ENCODE measurements at places on chromosomes 1 and 21.

DNA sequence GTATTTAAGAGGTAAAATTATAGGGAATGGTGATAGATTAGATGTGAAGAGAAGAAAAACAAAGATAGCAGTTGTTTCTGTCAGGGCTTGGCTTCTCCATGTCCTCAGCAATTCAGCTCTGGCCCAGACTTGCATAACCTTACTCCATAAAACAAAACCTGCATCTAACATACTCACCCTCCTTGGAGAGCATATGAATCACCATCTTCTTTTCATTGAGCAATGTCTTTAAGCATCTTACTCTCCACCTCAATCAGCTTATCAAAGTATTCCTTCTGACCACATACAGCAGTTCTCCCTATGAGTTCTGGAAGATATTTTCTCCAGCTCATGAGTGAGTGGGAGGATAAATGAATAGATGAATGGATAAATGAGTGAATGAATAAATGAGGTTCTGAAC, 49.0 kb downstream of the RAB3B start:
- no peak for DNase-seq

- no peak for DNase-seq
These were observed at the start of gene FMN2 for GRCh38 chr1:240091614-240092300. TSS of gene FMN2 (plus strand) at chr1:240091883. CDS start at chr1:240092110, 227 bp downstream.

DNA sequence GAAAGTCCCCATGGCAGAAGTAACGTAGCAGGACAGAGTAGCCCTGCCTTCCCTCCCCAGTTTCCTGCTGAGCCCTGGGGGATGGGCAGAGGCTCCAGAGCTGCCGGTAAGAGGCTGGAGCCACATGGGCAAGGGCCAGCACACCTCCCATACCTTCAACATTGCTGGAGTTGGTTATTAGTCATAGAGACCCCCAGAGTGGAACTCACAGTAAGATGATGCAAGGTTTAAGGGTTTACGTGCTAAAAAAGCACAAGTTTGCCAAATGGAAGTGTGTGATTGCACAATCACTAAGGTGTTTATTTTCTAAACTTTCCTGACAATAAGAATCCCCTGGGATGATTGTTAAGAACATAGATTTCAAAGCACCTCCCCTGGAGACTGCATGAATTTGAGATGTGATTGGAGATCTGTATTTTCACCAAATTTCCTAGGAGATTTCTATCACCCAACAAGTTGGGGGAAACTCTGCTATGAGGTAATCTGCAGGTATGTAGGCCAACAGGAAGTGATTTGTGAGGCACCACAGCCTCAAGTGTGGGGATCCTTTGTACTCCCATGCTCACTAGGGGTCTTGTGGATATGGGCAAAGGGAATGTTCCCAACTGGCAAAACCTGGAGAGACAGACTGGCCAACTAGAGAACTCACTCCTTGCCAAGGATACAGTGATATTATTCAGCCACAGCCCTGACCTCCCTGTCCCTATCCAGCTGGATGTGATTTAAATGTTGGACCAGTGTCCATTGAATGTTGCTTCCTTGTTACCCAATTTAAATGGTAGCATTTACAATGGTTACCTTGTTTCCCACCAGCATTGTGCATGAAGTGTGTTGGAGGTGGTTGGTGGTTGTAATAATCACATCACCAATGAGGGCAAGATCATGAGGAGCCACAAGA, 37.1 kb upstream of the CSF1 start:
- DNase-seq = peak; percentile 9

GRCh38 chr1:225998560-225999226, 450 bp downstream of the SDE2 start:
- DNase-seq = no peak

DNA sequence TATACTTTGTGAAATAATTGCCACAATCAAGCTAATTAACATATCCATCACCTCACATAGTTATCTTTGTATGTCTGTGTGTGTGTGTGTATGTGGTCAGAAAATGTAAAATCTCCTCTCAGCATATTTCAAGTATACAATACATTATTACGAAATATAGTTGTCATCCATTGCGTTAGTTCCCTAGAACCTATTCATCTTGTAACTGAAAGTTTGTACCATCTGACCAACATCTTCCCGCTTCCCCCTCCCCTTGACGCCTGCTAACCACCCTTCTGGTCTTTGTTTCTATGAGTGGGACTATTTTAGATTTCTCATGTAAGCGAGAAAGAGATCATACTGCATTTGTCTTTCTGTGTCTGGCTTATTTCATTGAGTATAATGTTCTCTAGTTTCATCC, 455.3 kb downstream of the KCNT2 start:
- no peak for DNase-seq

DNA sequence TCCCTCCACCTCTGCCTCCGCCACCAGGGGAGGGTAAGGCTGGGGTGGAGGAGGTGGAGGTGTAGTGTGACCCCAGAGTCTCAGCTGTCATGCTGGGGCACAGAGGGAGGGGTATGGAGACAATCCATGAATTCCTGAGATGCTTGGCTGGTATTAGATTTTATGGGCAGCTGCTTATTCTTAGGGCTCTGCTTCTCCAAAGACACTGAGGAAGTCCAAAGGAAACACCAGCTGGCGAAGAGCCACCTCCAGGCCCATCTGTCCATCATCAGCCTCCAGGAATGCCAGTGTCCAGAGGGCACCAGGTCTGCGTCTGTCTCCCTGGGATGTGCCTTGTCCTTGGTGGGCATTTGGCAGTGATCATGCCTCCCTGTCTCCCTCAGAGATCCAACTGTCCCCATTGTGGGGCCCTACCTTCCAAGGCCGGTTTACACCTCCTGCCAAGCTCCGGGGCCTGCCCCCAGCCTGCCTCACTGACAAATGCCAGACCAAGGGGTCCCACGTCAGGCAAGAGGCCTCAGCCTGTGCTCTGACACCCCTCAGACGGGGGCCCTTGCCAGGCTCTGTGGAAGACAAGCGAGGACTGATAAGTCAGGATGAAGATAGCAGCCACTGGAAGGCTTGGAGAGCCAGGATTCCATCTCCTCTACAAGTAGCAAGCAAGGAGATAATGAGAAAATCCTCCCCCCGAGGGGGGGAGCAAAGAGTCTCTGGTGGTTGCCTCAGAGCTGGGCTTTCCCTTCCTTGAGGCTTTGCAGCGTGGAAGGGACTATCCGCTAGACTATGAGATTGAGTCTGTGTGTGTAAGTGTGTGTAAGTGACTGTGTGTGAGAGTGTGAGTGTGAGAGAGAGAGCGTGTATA, 1.6 kb downstream of the TNNI1 start:
- no peak for DNase-seq

GRCh38 chr1:205754857-205755256, 4.9 kb upstream of the NUCKS1 start:
- DNase-seq = no peak

DNA sequence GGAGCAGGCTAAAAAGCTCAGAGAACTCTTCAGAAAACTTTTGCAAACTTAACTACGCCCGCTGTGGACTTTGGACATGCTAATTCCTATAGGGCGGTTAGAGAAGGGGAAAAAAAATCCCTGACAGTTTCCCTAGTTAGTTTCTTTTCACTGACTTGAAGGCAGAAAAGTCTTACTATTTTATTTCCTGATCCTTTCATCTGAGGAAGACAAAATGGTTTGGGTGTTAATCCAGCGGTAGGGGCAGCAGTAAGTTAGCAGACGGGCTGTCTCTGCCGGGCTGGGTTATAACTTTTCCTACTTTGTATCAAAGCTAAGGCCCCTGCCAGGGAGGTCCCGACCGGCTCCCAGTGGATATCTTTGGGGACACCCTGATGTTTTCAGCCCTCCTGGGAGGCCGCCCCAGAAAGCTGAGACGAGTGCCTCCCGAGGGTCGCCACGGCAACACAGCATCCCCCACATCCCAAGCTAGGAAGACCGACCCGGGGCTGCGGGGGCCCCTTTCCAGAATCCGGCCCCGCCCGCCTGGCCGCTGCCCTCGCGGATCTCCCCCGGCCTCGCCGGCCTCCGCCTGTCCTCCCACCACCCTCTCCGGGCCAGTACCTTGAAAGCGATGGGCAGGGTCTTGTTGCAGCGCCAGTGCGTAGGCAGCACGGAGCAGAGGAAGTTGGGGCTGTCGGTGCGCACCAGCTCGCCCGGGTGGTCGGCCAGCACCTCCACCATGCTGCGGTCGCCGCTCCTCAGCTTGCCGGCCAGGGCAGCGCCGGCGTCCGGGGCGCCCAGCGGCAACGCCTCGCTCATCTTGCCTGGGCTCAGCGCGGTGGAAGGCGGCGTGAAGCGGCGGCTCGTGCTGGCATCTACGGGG, 162.6 kb downstream of the RUNX1 start:
- DNase-seq = peak; percentile 27

DNA sequence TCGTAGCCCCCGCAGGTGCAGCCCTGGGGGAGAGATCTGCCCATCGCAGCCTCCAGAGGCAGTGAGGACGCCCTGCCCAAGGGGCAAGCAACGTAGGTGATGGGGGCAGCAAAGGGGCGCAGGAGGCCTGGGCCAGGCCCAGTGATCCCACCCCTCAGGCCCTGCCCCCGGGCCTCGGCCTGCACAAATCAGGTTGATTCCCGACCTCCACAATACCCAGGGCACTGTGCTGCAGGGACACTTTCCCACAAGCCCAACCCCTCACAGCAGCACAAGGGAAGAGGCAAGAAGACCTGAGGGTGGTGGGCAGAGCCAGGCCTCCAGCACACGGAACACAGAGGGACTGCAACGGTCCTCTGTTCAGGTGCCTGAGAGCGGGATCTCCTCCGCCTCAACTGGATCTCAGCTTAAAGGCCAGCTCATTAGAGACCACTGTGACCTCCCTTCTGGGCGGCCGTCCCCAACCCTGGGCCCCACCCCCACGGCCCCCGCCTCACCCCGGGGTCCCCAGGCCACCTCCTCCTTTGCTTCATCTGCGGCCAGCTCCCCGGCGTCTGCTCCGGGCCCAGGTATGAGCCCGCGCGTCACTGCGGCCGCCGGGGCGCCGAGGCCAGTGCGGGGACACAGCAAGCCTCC, 812 bp upstream of the ARF1 start:
- DNase-seq = no peak

DNA sequence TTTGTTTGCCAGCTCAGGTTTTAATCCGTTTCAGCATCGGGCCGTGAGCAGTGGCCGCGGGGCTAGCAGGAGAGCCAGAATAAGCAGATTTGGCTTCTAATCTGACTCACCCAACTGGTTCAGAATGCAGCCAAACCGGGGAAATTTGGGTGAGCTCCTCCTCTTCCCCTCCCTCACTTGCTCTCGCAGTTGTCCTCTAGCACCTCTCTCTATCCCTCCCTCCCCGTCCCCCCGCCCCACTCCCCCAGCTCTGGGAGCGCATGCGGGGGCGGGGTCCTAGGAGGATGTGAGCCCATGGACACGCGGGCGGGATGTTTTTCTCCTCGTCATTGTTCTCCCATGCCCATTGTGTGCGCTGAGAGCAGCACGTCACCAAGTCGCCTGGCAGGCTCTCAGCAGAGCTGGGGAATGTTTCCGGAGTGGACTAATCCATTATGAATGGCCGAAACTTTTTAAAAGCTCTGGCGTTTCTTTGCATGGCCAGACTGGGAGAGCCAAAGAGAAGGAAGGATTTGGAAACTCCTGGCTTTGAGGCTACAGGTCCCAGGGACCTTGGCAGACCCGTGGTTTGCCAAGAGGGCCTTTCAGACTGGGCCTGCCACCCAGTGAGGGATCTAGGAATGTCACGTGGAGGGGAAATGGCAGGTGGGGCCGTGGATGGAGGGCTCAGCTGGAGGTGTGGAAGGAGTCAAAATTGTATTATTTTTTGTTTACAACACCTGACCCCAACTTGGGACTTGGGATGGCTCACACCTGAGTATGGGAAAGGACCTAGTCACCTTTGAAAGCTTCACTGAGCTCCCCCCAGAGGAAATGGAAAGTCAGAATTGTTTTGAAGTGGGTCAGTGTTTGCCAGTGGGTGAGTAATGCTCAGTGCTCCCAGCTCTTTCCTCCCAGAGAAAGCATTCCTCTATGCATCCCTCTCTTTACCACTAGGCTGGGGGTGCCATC, 39.2 kb downstream of the CDK18 start:
- DNase-seq = no peak

DNA sequence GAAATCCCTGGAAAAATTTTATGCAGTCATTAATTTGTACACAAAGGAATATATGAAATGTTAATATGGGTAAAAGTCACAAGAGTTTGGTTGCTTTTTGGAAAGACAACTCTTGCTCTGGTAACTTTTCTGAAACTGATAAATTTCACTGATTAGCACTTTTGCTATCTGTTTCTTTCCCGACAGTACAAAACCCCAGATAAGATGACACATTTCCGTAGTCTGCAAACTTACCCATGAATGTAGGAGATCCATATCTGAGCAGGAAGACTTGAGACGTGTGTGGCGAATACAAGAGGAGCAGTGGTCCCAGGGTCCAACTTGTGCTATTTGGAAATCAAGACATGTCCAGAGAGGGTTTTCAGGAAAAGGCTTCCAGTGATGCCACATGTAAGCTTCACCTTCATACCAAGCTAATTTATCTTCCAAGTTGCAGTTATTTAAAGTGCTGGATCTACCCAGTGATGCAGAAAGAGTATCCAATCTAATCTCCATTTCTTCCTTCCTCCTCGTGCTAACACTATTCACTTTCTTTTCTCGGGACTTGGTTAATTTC, 35.9 kb upstream of the SAMSN1 start:
- peak; percentile 62 for DNase-seq

DNA sequence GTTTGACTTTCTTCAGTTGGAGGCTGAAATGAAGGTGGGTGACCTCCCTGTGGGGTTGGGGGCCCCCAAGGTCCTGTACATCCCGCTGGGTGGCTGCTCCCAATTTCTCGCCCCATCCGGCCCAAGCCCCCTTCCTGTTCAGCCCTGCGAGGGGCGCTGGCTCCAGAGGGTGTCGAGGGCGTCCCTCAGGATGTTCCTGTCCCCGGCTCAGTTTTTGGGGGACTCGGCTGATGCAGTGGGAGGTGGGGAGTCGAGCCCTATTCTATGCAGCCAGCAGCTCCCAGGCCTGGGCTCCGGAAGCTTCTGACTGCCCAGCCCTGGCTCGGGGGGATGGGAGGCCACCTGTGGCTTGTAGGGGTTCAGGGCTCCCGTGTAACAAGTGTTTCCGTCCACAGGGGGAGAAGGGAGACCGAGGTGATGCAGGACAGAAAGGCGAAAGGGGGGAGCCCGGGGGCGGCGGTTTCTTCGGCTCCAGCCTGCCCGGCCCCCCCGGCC, 38.2 kb downstream of the SLC19A1 start:
- no peak for DNase-seq

DNA sequence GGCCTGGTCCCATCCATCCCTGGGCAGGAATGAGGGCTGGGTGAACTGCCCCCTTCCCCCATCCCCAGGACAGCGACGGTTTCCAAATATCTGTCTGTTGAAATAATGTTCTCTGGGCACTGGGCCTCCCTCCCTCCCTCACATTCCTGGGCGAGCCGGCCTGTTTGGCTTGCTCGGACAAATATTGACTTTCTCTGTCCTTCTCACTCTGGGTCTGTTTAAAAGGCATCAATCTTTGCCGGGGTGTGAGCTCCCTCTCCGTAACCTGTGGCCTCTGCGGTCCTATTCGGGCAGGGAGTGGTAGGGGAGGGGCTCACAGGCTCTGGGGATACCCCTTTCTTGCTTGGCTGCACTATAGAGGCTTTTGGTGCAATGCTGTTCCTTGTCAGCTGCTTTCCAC, 40.2 kb downstream of the FOXD2 start:
- no peak for DNase-seq

Data from CD4-positive, alpha-beta T cell treated with Interleukin-2 at 100 ng/mL for 4 hours (primary cell).